ENCODE measurements at places on chromosomes 2 and 18. TPM values are rescaled to one million over a fixed set of nuclear protein-coding genes. Genes with fewer than 3 reads are reported as not detected.

TPGS2 gene
- total RNA-seq, result 59.5 TPM

PSMA8 gene
- not detected for total RNA-seq

PLA2R1 gene
- total RNA-seq, result 0.40 TPM

CCDC148 gene
- 1.8 TPM for total RNA-seq

Measured in PC-9 (cell line).